ENCODE measurements at places on chromosomes 2 and 18.

DNA sequence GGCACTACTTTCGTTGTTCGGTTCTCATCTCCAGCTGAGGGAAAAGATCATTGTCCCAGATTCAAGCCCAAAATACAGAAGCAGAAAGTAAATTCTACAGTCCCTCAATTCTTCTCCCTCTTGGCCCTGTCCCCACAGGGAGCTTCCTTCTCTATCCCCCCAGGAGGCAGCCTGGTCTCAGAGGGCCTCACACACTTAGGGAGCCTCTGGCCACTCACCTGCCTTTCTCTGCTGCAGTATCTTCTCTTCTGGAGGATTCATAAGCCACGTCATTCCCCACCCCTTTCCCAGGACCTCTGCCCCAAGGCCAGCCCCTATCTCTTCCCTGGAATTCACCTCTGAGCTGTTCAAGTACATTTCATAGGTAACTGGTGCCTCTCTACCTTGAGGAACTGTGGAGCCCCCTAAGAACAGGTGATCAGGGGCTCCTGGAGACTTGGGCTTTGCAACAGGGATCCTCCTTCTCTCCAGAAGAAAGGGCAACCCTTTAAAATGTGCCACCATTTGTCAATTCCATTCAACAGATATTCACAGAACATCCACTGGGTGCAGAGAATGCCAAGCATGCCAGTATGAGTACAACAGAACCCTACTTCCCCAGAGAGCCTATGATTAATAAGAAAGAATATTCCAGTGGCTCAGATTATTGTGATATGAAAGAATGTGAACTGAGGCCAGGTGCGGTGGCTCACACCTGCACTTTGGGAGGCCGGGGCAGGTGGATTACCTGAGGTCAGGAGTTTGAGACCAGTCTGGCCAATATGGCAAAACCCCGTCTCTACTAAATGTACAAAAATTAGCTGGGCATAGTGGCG lies 72.9 kb downstream of the CIB4 start:
- no peak for DNase-seq

- DNase-seq = no peak
These were observed 279.1 kb upstream of the LYPD1 start for GRCh38 chr2:132949108-132949507.

- DNase-seq = no peak
These were observed 6.3 kb upstream of the RPRD1A start for GRCh38 chr18:36073676-36074075.

DNA sequence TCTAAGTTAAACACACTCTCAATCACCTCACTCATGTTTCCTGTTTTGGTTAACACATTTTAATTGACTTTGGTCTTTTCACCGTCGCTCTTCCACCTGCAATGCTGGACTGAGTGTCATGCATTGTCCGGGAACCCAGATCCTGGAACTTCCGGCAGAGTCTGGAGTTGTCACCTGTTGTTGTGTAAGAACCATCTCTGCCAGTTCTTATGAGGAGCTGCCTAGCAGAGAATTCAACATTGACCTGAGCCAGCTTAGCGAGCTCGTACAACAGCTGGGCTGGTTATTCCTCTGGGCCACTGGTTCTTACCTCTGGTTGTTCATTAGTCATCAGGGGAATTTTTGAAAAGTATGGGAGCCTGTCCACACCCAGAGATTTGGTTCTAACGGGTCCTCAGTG lies 75.7 kb downstream of the BCL2L11 start:
- DNase-seq = no peak

- DNase-seq = no peak
These were observed 47.5 kb downstream of the FRZB start for GRCh38 chr2:182818925-182819324.

GRCh38 chr2:61959381-61960293 lies 54.2 kb downstream of the COMMD1 start:
- DNase-seq = no peak

- DNase-seq = peak; percentile 96
These were observed at the start of gene CLK1 for GRCh38 chr2:200864176-200865034. CLK1 (minus strand) TSS chr2:200864658; CDS start chr2:200861862, 2,796 bp downstream.

DNA sequence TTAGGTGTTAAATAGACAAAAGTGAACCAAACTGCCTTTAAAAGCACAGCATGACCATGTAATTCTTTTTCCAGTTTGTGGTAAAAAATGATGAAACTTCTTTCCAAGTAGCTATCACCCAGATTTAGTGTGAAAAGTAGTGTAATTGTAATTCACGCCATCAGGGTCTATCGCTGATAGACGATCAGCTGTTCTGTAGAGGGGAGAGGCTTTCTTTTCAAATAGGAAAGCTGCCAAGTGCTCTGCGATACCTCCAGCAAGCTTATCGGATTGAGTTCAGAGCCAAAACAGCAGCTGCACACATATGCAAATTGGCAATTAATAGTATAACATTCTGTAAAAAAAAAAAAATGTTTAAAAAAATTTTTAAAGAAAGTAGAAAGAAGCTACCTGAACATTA lies 61.9 kb upstream of the PSMD14 start:
- no peak for DNase-seq

DNA sequence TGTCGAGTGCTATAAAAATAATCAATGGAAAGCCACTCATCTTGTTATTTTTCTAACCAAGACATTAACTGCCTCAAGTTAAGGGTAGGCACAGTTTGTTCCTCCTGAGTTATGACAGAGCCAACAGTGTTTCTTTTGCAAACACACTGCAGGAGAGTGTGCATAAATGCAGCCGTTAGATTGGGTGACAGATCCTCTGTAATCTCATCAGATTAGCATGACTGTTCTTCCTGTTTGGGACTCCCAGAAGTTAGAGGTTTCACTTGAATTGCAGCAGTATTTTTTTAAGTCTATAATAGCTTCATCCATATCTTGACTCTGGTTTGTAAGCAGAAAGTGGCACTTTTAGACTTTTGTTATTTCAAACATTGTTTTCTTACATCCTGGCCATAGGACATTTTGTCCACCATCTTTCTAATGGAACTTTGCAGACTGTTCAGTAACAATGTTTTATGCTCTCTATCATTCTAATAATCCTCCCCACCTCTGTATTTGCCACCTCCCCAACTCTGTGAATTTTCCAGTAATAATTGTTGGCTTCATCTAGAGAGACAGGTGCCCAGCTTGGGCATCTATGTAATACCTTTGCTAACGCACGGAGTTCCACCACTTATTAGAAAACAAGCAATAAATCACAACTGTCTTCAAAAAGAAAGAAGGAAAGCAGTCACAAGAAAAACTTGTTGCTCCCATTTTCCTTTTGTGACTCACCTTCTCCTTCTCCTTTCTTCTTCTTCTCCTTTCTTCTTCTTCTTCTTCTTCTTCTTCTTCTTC lies 560.0 kb downstream of the ADCYAP1 start:
- no peak for DNase-seq

DNA sequence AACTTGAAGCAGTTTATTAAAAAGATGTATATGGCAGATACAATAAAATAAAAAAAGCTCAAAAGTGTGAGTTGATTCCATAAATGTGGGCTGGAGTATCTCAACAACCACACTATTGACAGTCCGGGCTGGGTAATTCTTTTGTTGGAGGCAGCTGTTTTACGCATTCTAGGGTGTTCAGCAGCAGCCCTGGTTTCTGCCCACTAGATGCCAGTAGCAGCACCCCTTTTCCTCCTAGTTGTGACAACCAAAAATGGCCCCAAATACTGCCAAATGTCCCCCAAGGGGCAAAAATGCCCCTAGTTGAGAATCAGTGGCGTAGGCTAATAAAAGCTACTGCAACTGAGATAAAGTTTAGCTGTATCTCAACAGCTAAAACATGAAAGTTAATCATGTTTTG lies 44.8 kb downstream of the CHMP3 start:
- DNase-seq = no peak

DNA sequence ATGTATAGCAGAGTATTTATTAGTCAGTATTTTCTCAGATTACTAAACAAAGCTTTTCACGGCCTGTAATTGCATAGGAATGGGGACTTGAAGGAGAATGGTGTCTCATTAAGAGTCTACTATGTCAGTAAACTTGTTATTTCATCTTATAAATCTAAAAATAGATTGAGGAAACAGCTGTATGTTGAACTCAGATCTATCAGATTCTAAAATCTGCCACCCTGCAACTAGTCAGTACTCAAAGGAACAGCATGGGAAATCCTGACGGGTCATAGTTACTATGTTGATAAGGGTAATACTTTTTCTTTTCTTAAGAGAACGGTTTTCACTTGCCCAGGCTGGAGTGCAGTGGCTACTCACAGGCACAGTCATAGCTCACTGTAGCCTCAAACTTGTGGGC lies 70.2 kb upstream of the EMILIN2 start:
- no peak for DNase-seq

DNA sequence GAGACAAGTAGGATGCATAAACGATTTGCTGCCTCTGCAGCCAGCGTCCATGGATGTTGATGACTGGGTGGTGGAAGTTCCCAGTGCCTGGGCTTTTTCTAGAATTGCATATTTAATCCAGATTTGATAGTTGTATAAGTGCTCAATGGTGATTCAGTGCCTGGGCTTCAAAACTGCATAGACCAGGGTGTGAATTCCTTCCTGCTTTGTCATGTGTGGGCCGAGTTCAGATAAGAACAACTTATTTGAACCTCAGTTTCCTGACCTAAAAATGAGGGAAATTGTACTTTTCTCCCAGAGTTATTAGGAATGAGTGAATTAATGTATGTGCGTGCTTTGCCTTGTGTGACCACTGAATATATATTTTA lies 154.6 kb downstream of the WDSUB1 start:
- DNase-seq = no peak

GRCh38 chr2:65276609-65277008 lies 49.0 kb downstream of the ACTR2 start:
- no peak for DNase-seq

- no peak for DNase-seq
These were observed 395.4 kb upstream of the TCF4 start for GRCh38 chr18:55983433-55983832.

DNA sequence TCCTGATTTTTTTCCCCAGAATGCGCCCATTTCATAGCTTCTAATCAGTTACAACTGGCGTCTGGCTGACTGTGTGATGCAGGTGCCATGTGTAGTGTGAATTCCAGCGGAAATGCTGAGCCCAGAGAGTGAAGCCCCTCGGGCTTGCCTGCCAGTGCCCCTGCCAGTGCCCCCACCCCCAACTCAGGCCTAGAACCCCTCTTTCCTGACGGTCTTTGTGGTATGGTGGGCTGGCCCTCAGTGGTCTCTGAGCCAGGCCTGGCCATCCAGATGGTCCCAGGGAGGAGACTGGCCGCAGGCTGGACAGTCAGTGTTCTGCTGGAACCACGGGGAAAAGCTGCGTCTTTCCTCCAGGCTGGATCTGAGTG lies 3.1 kb downstream of the RAMP1 start:
- DNase-seq = no peak

- DNase-seq = no peak
These were observed 321.6 kb downstream of the DSEL start for GRCh38 chr18:67194886-67195285.

- no peak for DNase-seq
These were observed 282.1 kb upstream of the NT5C1B start for GRCh38 chr2:18871430-18871829.
